ENCODE measurements at places on chromosomes 11 and 22.

- no peaks in the 10 kb centered on the region for H3K4me1 ChIP-seq
- peaks cover 52% of the 10 kb centered on the region for H3K36me3 ChIP-seq
- DNase-seq = no peak
- no peaks in the 10 kb centered on the region for H3K27me3 ChIP-seq
- no peak overlapping the region for H3K4me3 ChIP-seq
- H3K27ac ChIP-seq = no peak overlapping the region
Observed at GRCh38 chr22:41458161-41458728, 10.2 kb downstream of the PHF5A start.

DNA sequence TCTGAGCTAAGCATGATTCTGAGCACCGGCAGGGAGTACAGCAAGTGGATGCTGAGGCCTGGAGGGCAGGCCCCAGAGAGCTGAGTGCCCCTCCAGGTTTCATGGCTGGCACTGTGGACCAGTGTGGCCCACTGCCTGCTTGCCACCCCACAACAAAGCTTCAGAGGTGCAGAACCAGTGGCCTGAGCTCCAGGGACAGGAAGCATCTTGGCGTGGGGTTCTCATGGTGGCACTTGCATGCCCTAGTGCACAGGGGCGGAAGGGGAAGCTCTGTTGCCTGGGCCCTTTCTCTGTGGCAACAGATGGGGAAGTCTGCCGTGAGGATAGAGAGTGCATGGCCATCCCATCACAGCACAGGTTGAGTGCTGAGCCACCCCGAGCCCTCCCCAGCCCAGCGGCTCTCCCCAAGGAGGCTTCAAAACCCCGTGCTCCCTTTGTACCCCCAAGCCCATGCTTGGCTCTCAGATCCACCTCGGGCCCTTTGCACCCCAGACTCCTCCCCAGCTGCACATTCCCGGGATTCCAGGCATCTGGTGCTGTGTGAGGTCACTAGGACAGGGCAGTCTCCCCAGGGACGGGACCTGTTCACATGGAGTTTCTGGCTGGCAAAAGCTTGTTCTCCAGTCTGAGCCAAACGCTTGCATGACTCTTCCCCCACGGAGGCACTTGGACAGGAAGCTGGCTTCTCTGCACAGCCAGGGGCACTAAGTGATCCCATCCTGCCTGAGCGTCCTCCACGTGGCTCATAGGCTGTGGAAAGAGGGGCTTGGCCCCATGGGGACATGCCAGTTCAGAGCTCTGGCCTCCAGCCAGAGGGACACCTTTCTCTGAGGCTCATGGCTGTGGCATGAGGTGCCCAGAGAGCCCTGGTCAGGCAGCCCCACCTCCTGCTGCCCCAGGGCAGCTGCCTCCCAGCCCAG lies 4.2 kb downstream of the SLC25A1 start:
- H3K27me3 ChIP-seq = no peaks in the 10 kb centered on the region
- H3K27ac ChIP-seq = no peak overlapping the region
- no peak for DNase-seq
- peak overlapping the region; percentile 89 for H3K4me3 ChIP-seq

GRCh38 chr11:73942010-73942409 lies 8.8 kb upstream of the DNAJB13 start:
- H3K4me3 ChIP-seq = no peak overlapping the region
- no peaks in the 10 kb centered on the region for H3K36me3 ChIP-seq
- H3K4me1 ChIP-seq = no peaks in the 10 kb centered on the region
- DNase-seq = no peak
- no peak overlapping the region for H3K27ac ChIP-seq

DNA sequence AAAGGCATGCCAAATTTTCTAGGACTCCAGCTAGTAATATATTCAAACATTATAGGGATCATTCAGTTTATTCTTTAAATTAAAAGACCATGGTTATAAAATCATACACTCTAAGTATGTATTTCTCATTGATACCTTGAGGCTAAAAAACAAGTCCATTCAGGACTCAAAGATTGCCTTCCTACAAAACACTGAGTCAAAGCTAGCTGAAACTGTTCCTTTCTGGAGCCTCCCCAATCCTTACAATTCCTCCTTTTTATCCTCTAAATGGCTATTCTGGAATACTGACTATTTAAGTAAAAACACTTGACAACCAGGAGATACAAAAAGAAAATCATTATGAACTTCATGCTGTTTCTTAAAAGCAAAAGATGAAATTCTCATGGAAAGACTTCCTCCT lies 4.9 kb upstream of the TTLL12 start:
- no peaks in the 10 kb centered on the region for H3K36me3 ChIP-seq
- peaks cover 8% of the 10 kb centered on the region for H3K4me1 ChIP-seq
- H3K27ac ChIP-seq = no peak overlapping the region
- no peak overlapping the region for H3K4me3 ChIP-seq

GRCh38 chr11:91810871-91811270 lies 413.7 kb upstream of the FAT3 start:
- DNase-seq = no peak
- no peak overlapping the region for H3K4me3 ChIP-seq
- H3K27ac ChIP-seq = no peak overlapping the region

DNA sequence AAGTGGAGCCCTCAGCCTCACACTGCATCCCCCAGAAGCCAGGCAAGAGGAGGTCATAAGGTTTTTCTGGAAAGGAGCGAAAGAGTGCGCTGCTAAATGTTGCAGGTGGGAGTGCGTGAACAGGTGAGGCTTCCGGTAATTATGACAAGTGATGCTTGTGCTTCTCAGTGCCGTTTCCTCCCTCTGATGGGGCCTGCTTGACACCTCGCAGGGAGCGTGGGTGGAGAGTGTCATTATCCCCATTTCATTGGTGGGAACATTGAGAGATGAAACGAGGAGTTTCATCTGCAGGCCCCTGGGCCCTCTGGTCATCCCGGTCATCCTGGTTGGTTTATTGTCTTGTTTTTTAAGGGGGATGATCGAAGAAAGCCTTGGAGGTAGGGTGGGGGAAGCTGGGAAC lies 57.5 kb downstream of the BCR start:
- no peak for DNase-seq
- H3K27me3 ChIP-seq = no peaks in the 10 kb centered on the region
- H3K27ac ChIP-seq = no peak overlapping the region
- no peak overlapping the region for H3K4me3 ChIP-seq

DNA sequence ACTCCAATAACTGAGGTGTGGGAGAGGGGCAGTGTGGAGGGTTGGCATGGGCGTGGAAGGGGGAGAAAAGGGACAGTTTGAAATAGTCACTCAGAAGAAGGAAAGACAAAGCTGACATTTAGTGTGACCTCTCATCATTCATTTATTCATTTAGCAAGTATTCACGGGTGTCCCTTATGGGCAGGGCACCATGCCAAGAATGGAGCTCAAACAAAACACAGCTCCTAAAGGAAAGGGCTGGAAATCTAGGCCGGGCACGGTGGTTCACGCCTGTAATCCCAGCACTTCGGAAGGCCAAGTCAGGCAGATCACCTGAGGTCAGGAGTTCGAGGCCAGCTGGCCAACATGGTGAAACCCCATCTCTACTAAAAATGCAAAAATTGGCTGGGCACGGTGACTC lies 19.4 kb upstream of the DGKZ start:
- H3K27ac ChIP-seq = no peak overlapping the region
- H3K4me3 ChIP-seq = no peak overlapping the region
- peaks cover 37% of the 10 kb centered on the region for H3K4me1 ChIP-seq
- DNase-seq = no peak
- peaks cover 17% of the 10 kb centered on the region for H3K27me3 ChIP-seq

DNA sequence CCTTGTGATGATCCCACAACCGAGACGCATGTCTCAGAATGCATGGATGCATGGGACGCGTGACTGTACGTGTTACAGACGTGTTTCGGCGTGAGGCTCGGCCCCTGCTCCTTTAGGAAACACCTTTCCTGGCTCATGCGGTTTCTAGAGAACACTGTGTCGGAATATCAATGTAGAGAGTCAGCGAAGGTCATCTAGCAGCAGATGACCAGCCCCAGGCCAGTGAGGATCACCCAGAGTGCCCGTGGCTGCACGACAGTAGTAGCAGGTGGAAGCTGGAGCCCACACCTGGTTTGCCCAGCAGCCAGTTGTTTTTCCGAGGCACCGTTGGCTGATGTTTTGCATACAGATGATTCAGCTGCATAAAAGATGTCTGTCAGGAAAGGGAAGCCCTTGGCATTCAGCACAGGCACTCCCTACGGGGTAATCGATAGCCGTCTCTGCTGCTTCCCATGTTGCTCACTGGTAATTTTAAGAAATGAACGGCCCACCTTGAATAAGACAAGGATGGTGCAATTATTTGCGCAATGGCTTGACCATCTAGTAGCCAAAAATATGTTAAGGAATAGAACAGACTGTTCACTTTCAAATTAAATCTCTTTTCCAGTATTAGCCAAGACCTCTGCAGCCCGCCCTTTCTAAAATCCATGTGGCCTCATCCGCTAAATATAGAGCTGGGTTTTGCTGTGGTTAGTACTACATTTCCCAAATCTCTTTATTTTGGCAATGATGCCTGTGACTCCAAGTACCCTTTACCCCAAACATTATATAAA lies 1.1 kb upstream of the CLTCL1 start:
- H3K4me3 ChIP-seq = peak overlapping the region; percentile 67
- H3K27ac ChIP-seq = peak overlapping the region; percentile 70
- H3K36me3 ChIP-seq = no peaks in the 10 kb centered on the region
- H3K4me1 ChIP-seq = peaks cover 23% of the 10 kb centered on the region

All from DND-41 (cell line).